HuH-7 (cell line): ENCODE measurements at places on chromosomes 16 and 17.
A peak's percentile ranks its signal among the peaks of the same experiment; 100 is the strongest.

DNA sequence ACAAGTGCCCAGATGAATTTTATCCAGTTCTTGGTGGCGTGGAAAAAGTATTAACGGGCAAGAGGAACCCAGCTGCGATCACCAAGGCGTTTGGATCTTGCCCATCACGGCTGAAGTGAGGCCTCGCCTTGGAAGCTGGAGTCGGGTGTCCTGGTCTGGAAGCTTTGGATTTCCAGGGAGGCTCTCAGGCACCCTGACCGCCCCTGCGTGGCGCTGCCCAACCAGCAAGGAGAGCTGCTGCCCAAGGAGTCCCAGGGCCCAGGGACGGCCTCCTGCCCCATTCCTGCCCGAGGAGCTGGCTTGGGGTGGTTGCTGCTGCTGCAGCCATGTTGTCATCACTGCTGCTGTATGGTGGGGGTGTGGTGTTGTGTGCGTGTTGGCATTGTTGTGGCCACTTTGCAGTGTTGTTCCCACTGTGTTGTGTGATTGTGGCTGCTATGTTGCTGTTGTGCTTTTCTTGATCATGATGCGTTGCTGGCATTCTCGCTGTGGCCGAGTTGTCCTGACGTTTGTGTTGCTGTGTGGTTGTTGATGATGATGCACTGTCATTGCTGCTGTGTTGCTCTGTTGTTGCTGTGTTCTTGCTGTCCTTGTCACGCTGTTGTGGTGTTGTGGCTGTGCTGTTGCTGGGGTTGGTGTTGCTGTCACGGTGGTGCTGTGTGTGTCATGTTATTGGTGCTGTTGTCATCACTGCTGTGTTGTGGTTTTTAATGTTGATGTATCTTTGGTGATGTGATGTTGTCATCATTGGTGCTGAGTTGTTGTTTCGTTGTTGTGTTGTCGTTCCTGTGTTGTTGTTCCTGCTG is 318.8 kb downstream of the C16orf95 start:
- DNase-seq: no peak

GRCh38 chr17:65394811-65395472 is 166.5 kb downstream of the AXIN2 start:
- DNase-seq: no peak

DNA sequence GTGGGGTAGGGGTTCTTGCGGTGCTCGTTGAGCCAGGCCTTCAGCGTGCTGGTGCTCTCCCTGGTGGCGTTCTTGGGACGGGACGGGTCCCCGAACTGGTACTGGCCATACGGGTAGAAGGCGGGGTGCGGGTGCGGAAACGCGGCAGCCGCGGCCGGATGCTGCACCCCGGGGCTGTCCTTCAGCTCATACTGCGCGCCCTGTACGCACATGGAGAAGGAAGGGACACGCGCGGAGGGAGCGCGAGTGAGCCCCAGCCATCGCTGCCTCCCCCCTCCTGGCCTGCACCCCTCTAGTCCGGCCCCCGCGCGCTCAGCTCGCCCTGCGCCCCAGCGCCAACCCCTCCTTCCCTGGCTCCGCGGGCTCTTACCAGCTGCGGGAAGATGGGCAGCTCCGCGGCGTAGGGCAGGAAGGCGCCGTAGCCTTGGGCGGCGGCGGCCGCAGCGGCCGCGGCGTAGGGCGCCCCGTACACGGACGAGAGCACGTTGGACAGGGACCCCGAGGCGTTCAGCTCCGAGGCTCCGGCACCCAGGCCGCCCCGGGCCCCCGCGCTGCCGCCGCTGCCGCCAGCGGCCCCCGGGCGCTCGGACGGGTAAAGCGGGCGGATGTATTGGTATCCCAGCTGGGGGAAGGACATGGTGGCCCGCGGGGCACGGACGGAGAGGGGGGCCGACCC is 1.0 kb downstream of the IRX3 start:
- DNase-seq: no peak

GRCh38 chr17:58476812-58477211 is 11.4 kb downstream of the HSF5 start:
- no peak for DNase-seq

DNA sequence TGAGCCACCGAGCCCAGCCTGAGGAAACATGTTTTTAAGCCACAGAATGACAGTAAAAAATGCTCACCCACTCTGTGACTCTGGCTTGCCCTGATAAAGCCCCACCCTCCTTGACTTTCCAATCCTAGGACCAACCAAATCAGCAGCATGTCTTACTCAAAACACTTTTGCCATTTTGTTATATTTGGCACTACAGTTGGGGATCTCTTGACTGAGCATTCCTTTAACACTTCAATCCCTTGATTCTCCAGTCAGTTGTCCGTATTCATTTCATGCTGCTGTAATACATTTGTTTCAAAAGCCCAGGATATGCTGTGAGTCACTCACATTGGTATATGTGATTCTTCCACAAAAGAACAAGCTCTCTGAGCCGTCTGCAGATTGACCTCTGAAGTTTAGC is 8.2 kb downstream of the MYH3 start:
- no peak for DNase-seq

DNA sequence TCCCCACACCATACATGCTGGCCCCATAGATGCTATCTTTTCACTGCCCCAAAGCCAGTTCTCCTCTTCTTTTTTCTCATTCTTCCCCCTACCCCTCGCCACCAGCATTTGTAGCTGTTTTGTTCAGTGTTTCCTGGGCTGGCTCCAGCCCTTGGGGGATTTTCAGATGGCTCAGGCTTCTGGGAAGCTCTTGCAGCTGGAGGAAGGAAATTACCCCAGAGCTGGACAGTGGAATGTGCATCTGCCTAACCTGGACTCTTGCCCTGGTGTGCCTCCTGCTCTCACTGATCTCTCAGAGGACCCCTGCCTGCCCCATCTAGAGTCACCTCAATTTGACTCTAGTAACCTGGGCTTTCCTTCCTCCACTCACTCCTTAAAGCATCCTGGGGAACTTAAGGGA is 82.8 kb downstream of the MYH13 start:
- no peak for DNase-seq

- DNase-seq: no peak
Observed at GRCh38 chr17:31391496-31391949, at the start of gene RAB11FIP4. TSS of gene RAB11FIP4 (plus strand) at chr17:31391675. CDS start at chr17:31391853, 178 bp downstream.

DNA sequence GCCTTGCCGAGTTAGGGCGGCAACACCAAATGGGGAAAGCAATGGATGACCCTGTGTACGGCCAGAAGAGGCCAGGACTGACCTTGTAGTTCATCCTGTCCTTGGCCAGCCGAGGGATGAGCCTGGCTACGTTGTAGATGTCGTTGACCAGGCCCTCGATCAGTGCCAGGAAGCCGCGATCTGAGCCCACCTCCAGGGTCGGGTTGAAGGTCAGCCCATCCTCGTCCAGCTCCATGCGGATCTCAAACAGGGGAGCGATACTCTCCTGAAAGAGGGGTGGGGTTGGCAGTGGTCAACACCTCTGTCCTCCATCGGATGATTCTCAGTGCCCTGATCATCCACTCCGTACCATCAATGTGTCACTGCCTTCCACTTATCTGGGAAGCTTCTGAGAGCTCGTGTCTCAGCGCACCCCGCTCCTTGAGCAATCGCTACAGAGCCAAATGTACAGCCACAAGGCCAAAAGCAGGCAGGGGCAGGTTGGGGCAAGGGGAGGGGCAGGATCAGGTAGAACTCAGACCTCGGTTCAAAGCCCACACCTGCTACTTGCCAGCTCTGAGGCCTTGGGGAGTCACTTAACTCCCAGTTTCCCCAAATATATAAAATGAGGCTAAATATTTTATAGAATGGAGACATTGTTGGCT is 39.9 kb downstream of the DNAH17 start:
- no peak for DNase-seq

GRCh38 chr17:77585142-77585860 is 373.2 kb upstream of the TNRC6C start:
- no peak for DNase-seq

- DNase-seq: no peak
Observed at GRCh38 chr16:11074131-11074530, 129.8 kb downstream of the CLEC16A start.

DNA sequence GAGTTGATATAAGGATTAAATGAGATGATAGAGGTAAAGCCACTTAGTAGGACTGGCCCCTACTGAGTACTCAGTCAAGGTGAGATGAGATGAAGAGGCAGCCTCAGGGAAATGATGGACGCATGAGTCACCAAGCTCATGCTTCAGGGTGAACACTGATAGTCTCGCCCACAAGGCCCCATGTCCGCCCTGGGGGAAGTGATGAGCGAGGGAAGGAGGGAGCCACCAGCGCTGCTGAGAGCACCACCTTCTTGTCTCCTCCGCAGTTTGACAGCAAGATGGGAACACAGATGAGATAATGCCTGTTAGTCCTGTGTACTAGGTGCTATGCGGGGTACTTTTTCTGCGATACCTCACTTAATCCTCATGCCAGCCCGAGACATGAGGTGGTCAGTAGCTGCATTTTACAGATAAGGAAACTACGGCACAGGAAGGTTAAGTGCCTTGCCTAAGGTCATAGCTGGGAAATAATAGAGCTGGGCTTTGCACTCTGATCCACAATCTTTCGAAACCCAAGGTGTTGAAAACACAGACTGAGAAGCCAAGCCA is 383.0 kb downstream of the CPPED1 start:
- no peak for DNase-seq

DNA sequence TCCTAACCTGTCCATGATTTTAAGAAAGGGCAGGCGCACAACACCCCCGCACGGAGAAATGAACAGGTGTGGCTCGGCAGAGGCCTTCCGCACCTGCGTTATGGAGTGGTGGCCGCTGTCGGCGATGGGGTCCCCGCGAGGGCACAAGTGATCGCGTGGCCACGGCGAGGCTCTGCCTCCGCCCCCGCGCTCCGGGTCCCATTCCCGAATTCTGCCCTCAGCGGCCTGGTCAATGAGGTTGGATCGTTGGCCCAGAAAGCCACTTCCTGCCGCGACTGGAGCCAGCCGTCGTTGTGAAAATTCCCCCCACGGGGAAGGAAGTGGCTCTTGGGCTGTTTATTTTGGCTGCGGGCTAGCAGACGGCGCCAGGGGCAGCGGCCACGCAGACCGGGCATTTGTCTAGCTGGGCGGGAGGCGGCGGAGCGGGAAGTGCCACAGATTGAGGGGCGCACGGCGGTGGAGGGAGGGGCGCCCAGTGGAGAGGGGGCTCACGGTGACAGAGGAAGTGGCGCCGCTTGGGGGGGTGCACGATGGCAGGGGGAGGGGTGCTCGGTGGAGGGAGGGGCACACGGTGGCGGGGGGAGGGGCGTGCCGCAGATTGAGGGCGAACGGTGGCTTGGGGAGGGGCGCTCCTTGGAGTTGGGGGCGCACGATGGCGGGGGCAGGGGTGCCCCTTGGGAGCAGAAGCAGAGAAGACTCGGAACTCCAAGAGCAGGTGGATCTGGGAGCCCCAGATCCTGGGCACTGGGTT is 25.0 kb downstream of the MRC2 start:
- no peak for DNase-seq

GRCh38 chr17:40647624-40648383 is at the start of gene SMARCE1:
TSS of gene SMARCE1 (minus strand) at chr17:40647818. CDS start at chr17:40645802, 2,016 bp downstream.
- peak; percentile 60 for DNase-seq

DNA sequence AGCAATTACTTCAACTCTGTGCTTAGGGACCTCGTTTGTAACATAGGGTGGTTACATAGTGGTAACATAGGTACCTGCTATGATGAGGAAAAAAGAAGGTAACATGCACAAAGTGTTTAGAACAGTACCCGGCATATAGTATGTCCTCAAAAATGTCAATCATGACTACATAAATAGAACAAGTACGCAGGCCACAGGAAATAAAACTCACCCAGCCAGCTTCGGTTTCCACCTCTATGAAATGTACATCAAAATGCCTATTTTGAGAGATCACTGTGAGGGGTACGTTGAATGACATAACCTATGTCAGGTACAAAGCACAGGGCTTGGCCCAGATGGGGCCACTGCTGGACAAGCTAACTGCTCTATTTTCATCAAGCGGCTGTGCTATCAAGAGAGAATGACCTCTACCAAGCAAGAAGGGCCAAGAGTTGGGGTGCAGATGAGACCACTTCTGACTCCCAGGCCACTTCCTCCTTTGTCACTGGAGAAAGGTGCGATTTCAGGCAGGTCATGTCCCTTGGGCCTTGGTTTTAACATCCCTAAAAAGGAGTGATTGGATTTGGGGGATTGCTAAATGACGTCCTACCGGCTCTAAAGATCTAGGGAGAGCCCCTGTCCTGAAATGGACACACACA is 45.4 kb downstream of the WSB1 start:
- DNase-seq: no peak

GRCh38 chr17:49646391-49647255 is 31.3 kb downstream of the SPOP start:
- no peak for DNase-seq

- DNase-seq: no peak
Observed at GRCh38 chr17:2926019-2926650, 129.9 kb downstream of the RAP1GAP2 start.

GRCh38 chr17:66535611-66536010 is 233.2 kb downstream of the PRKCA start:
- no peak for DNase-seq

GRCh38 chr16:768428-768827 is 7.9 kb downstream of the MSLN start:
- DNase-seq: no peak

- no peak for DNase-seq
Observed at GRCh38 chr17:21039839-21040575, 2.8 kb downstream of the USP22 start.

- DNase-seq: no peak
Observed at GRCh38 chr17:67422897-67423296, 45.8 kb downstream of the PITPNC1 start.

GRCh38 chr17:80829166-80829813 is 162.4 kb upstream of the CHMP6 start:
- DNase-seq: no peak

- DNase-seq: no peak
Observed at GRCh38 chr16:87491522-87492290, 1.1 kb downstream of the ZCCHC14 start.

DNA sequence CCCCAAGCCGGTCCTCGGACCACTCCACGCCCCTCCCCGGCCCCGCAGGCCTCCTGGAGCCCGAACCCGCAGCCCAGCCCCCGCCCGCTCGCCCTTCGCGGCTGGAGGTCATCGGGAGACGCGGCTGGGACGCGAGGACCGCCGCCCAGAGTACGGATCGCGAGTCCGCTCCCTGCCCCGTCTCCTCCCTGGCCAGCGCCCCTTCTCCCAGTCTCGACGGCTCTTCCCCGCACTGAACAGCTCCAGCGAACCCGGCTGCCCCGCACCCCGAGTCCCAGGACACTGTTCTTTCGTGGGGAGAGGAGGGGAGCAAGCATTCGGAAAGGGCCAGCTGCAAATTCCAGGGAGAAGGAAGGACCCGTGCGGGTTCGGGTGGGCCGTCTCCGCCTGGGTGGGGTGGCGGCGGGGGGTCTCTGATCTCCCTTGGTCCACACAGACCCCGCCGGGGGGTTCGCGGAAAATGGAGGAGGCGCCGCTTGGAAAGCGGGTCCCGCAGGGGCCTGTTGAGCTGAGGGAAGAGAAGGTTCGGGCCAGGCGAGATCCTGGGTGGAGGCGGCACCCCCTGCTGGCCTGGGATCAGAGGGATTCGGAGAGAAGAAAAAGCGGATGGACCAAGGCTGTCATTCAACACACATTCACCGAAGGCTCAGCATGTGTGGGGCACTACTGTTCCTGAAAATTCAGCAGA is 632 bp upstream of the RTN4RL1 start:
- DNase-seq: peak; percentile 90

DNA sequence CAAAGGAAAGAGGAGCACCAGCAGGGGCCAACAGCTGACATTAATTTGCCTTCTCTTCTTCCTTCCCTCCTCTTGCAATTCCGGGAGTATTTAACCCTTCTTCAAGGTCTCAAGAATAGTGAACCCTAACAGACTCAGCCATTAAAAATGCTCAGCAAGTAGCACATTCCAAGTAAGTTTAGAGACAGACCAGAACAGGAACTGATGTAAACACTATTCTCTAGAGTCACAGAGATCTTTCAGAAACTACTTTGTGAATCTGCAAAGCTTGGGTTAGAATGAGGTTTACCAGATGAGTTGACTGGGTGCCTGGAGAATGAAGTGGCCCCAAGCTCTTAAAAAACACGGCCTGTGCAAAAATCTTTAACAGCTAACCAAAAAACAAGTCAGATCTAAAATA is 50.9 kb downstream of the TEX2 start:
- DNase-seq: no peak
